ENCODE measurements at places on chromosomes 13 and 19.

- no peak for DNase-seq
Measured at GRCh38 chr19:41377977-41378709, 1.8 kb downstream of the TMEM91 start.

DNA sequence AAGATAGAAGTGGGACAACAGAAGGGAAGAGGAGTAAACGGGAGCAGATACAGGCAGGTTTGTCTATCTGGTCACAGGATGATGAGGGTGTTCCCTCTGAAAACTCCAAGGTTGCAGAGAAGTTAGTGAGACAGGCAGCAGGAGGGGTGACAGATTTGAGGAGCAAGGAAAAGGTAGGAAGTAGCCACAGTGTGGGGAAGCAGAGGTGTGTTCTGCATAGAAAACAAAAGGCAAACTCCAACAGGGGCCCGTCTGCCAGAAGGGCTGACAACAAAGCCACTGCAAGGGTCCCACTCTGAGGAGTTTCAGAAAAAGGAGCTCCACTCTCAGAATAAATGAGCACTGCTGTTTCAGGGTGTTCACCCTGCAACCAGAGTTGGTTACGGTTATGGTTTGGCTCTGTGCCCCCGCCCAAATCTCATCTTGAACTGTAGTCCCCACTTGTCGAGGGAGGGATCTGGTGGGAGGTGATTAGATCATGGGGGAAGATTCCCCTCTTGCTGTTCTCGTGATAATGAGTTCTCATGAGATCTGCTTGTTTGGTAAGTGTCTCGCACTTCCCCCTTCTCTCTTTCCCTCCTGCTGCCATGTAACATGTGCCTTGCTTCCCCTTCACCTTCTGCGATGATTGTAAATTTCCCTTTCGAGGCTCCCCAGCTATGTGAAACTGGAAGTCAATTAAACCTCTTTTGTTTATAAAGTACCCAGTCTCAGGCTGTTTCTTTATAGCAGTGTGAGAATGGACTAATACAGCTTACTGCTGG, 32.1 kb downstream of the SMAD9 start:
- no peak for DNase-seq

GRCh38 chr13:23743278-23744076, 145.7 kb downstream of the MIPEP start:
- DNase-seq = no peak

- DNase-seq = no peak
Measured at GRCh38 chr13:40058757-40059236, 403.3 kb downstream of the COG6 start.

- no peak for DNase-seq
Measured at GRCh38 chr19:7968008-7968795, 24.7 kb upstream of the TIMM44 start.

DNA sequence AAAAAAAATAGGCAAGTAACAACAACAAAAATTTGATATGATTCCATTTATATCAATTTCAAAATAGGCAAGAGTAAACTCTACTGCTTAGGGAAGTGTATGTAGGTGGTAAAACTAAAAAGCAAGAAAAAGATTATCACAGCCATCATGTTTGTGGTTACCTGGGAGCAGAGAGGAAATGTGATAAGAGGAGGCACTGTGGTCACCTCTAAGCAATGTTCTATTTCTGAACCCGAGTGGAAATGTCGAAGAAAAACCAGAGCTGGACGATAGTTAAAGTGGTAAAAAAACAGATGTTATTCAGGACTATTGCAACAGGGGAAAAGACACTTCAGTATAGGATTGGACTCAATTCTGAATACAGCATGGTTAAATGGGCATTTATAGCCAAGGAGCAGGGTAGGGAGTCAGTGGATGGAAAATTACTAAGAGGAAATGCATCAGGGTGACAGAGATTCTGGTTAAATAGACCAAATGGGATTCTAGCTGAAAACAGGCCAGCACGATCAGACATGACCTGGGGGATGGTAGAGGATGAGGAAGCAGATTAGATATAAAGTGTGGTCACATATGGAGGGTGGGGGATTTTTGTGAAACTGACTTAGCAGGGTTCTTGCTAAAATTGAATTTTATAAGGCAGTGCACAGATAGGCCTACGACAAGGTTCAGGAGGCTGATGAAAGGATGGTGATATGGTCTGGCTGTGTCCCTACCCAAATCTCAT, 6.0 kb upstream of the TEX30 start:
- no peak for DNase-seq

DNA sequence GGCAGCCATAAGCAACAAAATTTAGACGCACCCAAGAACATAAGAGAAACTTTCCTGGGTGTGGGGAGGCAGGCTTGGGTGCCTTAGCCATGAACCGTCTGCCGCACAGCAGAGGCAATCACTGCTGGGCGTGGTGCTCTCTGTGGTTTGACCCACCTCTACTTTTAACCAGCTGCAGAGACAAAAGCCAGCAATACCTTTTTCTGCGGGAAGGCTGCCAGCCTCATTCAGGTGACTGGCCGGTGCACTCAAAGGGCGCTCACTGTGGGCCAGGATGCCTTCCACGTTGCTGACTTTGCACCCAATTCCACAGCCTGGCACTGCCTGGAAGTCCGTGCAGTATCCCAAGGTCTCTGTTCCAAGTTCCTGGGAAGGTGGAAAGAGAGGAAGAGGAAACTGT, 69.1 kb downstream of the ATP7B start:
- no peak for DNase-seq

- no peak for DNase-seq
Measured at GRCh38 chr19:17114414-17114831, 38.8 kb downstream of the MYO9B start.

DNA sequence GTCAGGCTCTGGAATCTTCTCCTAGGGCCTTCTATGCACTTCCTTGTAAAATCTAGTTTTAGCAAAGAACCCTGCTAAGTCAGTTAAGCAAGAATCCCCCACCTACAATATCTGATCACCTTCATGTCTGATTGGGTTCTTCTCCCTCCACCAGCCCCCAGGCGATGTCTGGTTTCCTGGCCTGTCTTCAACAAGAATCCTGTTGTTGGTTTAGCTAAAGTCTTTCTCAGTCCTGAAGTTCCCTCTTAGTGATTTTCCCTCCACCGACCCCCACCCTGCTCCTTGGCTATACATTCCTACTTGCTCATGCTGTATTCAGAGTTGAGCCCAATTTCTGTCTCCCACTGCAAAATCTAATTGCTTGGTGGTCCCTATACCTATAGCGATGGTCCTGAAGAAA, 35.2 kb upstream of the SLC46A3 start:
- no peak for DNase-seq

DNA sequence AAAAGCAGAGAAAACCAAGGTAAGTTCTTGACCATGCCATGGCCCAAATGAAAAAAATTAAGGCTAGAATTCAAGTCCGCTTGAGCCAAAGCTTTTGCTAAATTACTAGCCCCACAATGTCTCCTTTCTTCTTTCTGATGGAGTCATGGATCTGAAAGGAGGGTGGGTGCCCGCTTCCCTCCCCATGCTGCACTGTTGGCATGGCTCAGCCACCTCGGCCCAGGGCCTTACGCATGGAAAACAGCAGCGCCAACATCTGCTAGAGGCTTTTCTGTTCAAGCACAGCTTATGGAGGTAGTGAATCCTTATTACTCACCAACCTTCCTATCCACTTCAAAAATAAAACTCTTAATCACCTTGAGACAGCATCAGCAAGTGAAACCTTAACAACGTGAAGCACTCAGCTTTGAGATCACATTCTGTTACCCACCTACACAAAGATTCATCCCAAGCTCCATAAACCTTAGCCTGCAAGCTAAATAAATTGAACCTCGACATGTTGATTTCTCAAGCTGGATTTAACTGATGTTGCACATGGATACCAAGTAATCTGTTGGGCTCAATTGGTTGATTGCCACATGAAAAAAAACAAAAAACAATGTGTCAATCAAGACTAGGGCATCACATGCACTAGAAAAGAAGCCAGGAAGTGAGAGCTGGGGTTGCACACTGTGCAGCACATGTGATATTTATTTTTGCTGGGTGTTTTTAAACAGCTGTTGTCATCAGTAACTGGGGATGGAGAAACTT, 43.4 kb downstream of the TPT1 start:
- DNase-seq = no peak

DNA sequence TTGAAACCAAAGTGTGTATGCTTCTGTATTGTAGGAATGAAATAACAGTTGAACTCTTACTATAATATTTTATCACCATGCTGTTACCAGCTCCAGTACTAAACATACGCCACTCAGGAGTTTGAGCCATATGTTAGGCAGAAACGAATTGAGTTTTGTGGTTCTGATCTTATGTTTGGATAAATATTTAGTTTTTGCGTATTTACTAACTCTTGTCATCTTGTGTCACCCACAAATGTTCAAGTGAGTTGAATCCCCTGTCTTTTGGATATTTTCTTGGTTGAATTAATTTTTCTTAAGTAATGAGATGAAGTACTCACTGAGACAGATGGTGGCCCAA, 1.5 kb downstream of the FNDC3A start:
- DNase-seq = no peak

All from ureter (tissue), 1 donor.